Stimulated activated CD4-positive, alpha-beta T cell treated with anti-CD3 and anti-CD28 coated beads, Interleukin-15, amount 100 ng/mL, for 24 hours (primary cell): ENCODE measurements at places on chromosomes 16 and 17.
A peak's percentile ranks its signal among the peaks of the same experiment; 100 is the strongest.

DNA sequence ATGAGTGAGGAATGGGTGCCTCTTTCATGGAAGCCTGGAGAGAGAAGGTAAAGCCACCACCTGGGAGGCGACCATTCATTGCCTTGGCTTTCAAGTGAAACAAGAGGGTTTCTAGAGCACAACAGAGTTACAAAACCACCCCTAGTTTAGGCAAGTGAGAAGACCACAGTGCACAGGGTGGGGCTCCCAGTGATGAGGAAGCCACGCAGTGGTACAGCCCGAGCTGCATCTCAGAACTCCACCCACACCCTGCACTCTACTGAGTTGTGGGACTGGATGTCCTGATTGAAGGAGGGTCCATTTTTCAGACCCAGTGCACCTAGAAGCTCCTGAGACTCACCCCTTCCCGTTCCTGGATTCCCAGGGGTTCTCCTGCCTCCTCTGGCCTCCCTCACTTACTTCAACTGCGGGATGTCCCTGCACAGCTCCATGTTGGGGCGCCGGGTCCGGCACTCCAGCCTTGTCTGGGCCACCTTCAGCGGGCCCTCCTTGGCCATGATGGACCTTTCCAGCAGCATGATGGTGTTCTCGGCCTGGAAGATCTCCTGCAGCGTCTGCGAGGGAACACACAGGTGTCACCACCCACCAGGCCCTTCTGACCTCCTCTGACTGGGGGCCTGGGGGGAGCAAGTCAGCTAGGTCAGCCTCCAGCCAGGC is 55.1 kb upstream of the EMP2 start:
- DNase-seq, result no peak

- DNase-seq, result no peak
These were observed 750 bp downstream of the ZFHX3 start for GRCh38 chr16:73047221-73047535.

GRCh38 chr16:52537516-52537915 is 9.4 kb downstream of the TOX3 start:
- no peak for DNase-seq

DNA sequence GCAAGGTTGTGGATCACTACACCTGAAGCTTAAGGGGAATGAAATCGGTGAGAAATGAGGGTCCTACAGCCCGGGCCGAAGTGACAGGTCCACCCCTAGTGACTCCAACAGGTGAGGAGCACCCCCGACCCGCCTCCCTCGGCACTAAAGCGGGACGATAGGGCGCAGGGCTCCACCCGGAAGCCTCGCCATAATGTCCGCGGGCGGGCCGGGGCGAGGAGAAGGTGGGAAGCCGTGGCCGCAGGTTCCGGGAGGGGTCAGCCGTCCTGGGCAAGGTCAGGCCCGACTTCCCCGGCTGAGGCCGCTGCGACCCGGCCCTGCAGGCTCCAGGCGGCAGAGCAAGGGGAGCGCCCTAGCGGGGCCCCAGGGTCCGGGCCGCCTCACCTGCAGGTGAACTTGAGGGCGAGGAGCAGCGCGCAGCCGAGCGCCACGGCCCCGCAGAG is 543 bp downstream of the TXNDC11 start:
- peak; percentile 68 for DNase-seq

DNA sequence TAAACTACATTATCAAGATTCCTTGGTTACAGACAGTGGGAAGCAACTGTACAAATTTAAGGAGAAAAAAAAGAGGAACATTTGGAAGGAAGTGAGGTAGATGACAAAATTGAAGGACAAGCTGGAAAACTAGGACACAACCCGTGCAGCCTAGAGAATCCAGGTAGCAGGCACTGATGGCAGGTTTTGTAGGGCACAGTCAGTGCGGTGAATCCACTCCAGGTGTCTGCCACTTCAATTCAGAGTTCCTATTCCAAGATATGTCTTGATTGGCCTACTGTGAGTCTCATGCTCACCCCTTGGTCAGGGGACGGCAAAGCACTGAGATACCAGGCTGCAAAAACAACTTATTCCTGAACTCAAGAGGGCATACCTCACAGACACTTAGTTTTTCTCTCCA is 37.8 kb downstream of the TNRC6C start:
- DNase-seq, result no peak

DNA sequence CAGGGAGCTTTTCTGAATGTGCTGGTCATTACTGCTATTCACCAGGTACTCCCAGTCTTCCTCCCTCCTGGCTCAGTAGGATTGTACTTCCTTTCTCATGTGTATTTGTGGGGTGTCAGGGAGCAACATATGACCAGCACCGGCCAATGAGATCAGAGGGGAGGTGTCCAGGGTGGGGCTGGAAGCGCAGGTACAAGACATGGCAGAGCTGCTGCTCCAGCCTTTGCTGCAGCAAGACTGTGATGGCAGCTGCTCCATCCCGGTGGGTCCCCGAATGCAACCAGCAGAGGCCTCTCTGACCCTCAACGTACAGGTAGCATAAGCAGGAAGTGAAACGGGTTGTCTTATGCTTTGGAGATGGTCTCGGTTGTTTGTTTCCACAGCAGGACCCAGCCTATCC is 53.8 kb upstream of the CACNG5 start:
- DNase-seq, result no peak

DNA sequence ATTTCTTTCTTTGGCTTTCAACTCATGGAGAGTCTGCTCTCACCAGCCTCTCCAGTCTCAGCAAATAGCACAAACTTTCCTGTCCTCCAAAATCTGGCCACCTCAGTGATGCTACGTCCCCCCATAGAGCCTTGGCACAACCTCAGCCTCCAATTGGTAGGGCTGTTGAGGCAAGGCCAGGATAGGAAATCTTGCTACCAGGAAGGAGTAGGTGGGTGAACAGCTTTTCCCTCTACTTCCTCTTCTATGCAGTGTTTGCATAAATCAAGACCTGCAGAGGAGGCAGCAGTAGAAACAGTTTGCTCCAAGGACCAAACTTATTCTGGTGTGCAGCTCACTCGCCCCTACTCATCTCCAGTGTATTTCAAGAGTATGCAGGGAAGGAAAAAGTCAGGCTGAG is 701 bp upstream of the DPEP2 start:
- no peak for DNase-seq

GRCh38 chr17:2631211-2631610 is 37.8 kb downstream of the PAFAH1B1 start:
- no peak for DNase-seq

GRCh38 chr16:71214746-71215381 is 15.7 kb downstream of the HYDIN start:
- no peak for DNase-seq
